RPMI8226 (cell line): ENCODE measurements at places on chromosomes 5 and 9.

GRCh38 chr5:147225938-147226337 is 8.9 kb upstream of the STK32A start:
- DNase-seq = no peak

- DNase-seq = no peak
Measured at GRCh38 chr9:2603621-2604020, 18.0 kb upstream of the VLDLR start.

DNA sequence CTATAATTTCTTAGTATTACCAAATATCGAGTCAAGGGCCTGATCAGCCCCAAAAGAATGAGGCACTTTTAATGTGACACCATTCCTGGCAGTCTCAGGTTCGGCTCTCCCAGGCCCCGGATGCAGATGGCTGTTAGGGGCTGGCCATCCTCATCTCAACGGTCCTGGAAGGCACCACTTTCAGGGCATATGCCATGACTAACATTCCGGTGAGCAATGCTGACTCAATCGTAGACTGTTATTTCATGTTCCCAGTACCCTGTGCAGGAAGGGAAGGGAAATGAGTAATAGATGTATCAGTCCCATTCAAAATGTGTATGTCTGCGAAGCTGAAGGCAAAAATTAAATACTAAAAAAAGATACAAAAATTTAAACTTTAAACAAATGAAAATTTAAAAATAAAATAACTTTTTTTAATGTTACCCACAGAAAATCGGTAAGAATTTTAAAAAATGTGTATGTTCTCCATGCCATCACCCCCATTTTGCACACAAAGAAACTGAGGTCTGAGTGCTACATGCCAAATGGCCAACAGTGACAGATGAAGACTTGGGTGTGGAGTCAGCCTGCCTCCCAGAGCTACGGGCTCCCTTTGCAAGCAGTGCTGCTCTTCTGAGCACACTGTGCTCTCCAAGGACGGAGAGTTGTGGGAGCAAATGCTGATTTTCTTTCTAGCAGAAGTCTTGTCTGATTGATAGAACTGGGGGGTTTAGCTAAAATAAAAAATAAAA is 79.0 kb downstream of the GLDC start:
- no peak for DNase-seq

DNA sequence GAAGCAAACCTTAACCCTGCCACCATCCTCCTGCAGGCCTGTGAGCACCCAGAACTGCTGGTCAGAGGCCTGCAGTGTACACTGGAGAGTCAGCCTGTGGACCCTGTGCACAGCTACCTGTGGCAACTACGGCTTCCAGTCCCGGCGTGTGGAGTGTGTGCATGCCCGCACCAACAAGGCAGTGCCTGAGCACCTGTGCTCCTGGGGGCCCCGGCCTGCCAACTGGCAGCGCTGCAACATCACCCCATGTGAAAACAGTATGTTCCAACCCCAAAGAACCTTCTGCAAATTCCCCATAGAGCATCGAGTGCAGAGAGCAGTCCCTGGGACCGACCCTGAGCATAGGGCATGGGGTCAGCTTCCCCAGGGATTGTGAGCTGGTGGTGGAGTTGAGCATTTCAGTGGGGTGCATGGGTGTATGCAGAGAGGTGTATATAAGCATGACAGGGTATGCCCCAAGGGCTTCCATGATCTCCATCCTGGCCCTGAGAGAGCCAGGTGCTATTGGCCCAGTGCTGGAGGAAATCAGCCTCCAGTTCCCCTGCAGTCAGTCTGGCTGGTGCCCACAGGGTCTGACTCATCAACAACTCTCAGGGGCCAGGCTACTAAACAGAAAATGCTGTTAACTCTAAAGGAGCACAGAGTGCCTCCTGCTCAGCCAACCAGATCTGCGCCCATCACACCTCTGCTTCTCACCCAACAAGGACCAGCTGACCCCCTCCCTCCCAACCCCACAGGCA is 126.2 kb downstream of the SAXO1 start:
- peak; percentile 7 for DNase-seq

DNA sequence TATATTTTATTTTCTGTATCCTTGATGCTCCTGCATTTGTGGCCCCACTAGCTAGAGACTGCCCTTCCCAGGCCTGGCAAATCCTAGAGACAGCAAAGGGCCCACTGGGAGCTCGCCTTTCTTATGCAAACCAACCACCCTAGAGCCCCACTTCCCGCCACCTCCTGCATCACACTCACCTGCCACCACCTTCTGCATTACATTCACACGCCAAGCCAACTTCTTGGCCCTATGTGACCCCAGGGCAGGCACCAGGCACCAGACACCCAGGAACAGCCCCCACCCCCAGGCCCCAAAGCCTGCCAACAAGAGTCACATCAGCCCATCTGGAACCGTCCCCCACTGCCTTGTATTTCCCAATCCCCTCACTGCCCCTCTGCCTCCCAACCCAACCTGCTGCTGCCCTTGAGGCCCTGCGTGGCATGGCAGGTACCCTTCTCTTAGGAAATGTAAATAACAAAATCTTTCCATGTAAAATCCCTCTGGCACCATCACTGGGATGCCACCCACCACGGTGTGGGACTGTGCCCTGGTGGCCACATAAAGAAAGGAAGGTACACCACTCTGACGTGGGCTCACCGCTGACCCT is 22.0 kb downstream of the ROR2 start:
- no peak for DNase-seq

DNA sequence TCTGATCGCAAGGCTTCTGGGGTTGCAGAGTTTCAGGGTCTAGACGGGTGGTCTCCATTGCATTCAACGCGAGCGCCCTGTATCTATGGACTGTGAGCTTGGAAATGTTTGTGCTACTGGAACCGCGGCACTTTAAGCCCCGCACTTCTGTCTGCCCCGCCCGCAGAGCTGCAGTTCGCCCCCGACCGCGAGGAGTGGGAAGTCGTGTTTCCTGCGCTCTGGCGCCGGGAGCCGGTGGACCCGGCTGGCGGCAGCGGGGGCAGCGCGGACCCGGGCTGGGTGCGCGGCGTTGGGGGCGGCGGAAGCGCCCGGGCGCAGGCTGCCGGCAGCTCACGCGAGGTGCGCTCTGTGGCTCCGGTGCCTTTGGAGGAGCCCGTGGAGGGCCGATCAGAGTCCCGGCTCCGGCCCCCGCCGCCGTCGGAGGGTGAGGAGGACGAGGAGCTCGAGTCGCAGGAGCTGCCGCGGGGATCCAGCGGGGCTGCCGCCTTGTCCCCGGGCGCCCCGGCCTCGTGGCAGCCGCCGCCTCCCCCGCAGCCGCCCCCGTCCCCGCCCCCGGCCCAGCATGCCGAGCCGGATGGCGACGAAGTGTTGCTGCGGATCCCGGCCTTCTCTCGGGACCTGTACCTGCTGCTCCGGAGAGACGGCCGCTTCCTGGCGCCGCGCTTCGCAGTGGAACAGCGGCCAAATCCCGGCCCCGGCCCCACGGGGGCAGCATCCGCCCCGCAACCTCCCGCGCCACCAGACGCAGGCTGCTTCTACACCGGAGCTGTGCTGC is 1.0 kb downstream of the ADAMTS19 start:
- peak; percentile 40 for DNase-seq

DNA sequence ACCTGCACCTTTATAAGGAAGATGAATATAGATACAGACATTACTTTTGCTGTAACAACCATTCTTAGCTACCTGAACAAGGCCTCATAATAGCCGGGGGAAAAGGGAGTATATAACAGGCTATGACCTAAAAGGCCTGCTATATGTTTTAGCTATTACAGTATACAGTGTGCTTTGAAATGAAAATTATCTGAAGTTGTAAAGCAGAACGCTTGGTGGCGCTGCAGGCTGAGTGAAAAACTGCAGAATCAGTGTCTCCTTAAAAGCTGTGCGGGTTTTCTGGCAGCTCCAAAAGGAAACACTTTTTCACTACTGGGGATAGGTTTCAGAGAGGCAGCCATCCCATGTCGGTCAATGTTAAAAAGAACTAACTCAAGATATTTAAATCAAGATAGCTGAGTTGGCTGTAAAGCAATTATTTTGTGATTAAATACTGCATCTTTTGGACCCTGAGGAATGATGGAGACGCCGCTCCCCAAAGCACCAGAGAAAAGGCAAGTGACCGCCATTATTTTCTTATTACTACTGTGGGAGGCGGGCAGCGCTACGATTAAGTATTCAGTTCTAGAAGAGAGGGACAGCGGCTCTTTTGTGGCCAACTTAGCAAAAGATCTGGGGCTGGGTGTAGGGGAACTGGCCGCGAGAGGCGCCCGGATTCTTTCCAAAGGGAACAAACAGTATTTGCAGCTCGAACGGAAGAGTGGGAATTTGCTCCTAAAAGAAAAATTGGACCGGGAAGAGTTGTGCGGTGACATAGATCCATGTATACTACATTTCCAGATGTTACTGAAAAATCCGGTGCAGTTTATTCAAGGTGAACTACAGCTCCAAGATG is 5.9 kb downstream of the PCDHB6 start:
- DNase-seq = no peak

DNA sequence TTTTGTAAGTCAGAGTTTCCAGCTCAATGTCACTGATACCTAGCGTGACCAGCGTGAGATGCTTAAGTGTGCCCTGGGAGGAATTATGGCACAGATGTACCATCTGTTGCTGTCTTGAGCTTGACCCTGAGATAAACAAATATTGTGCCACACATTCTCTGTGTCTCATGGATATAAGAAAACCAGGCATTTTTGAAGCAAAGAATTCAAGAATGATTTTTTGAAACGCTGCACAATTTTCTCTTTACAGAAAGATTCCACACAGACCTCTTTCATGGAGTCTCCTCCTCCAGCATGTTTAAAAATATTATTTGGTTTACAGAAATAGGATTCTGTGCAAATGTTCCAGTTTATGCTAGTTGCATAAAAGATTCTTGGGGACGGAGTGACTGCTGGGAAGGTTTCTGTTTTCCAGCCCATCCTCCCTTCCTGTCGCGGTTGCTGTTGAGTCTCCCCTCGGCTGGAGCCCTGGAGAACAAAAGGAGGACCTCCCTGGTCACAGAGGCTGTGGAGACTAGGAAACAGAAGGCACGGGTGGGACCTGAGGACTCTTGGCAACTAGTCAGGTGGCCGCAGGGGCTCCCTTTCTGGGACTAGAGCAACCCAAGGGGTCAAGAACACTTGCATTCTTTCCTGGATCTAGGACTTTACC is 120.8 kb downstream of the RASGRF2 start:
- DNase-seq = no peak

GRCh38 chr5:10689391-10690081 is 71.5 kb downstream of the DAP start:
- DNase-seq = peak; percentile 63

DNA sequence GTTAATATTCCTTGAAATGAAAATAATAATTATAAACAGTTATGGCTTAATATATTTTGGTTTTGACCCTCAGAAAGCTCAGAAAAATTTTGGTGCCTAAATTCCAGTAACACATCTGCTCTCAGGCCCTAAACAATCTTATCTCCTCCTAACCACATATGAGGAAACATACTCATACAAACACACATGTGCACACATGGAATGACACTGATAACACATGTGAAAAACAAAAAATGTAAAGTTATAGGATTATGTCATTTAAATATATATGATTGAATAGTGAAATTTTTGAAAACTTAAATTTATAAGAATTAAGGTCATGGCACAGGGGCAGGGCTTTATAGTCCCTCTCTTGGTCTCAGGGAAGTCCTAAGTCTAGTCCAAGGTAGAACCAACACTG is 127.2 kb upstream of the TRPC7 start:
- no peak for DNase-seq

- no peak for DNase-seq
Measured at GRCh38 chr9:96027251-96028131, 152.0 kb downstream of the ERCC6L2 start.

DNA sequence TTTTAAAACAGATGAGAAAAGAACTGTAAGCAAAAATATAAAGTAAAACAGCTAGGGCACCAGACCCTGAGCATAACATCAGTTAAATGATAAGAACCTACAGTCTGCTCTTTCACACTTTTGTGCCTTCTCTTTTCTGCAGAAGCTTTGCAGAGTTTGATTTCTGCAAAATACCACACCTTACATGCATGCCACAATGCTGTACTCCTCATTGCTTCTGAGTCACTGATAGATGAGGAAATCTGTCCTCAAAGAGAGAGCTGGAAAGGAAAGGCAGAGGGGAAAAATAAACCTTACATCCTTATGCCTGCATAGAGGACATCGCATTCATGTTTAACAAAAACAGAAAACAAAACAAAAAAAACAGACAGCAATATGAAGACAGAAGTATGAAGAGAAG is 142.9 kb downstream of the ATPSCKMT start:
- no peak for DNase-seq

DNA sequence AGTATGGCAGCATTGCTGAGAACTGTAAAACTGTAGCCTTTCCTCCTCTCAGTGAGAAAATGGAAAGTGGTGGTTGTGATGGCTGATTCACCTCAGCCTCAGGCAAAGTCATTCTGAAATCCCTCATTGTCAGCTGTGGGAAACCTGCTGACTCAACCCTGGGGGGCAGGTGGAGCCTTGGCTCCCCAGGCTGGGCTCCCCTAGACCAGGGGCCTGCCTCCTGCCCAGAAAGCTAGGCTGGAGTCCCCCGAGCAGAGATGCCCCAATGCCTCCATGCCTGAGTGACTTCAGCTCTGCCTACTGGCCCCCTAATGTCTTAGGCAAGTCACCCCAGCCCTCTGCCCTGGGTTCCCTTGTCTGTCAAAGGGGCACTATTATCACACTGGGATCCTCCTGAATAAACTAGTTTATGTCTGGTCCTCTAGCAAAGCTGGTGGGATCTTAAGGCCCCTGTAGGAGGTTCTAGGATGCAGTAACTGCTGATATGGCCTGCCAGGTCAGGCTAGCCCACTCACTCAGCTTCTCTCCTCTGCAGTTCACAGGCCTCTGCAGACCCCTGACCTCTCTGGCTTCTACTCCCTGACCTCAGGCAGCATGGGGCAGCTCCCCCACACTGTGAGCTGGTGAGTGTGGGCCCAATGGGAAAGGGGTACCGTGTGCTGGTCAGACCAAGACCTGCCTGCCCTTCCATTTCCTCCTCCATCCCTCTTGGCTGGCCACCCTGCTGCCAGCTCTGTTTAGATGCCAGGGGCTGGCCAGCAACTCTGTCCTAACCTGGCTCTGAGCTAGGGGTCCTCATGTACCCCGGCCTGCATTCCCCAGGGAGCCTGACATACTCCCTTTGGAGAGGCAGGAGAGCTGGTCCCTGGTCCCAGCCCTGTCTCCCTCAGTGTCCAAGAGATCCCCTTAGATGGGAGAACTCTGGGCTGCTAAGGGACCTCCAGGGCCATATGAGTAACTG is 24.2 kb downstream of the TCF7 start:
- no peak for DNase-seq

DNA sequence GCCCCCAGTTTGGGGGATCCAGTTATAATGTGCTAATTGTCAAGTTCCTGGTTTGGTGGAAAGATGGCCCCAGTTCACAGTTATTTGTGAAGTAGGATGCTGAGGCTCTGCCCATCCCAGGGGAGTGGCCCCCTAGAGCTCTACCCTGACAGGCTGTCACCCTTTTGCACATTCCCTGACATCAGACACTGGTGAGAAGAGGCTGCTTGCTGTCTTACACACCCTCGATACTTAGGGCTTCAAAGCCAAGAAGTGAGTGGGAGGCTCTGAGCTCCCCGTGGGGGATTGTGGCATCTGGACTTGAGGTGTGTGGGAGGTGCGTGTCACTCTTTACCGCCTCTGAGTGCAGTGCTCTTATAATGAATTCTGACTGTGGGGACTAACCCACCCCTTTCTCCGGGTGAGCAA is 168.5 kb downstream of the DOCK2 start:
- no peak for DNase-seq

- peak; percentile 94 for DNase-seq
Measured at GRCh38 chr5:133881576-133882388, 86.6 kb downstream of the C5orf15 start.
